Astrocyte (in vitro differentiated cells and primary cell): ENCODE measurements at places on chromosomes 12 and 14. TPM values are rescaled to one million over a fixed set of nuclear protein-coding genes. Genes with fewer than 3 reads are reported as not detected.

- no peaks in the 10 kb centered on the region for H3K36me3 ChIP-seq
- H3K4me1 ChIP-seq = no peaks in the 10 kb centered on the region
- no peak overlapping the region for H3K4me3 ChIP-seq
- H3K27me3 ChIP-seq = peaks cover 2% of the 10 kb centered on the region
- H3K27ac ChIP-seq = no peak overlapping the region
Observed at GRCh38 chr12:9391815-9392214, 183.6 kb upstream of the PZP start.

DNA sequence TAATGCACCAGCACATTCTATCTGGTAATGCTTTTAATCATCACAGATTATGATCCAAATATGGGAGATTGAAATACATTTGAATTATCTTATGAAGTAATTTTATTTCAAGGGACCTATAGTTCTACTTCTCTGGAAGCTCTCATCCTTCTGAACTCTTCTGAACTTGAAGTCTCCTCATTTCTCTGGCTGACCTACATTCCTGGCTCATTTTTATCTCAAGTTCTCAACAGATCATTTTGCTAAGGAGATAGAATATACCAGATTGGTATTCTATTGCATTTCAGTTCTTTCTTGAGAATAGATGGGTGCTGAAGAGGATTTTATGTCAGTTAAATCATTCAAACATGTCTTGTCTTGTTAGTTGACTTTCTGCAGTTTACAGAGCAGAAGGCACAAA, 7.9 kb downstream of the HMGA2 start:
- no peaks in the 10 kb centered on the region for H3K27me3 ChIP-seq
- peaks cover 67% of the 10 kb centered on the region for H3K36me3 ChIP-seq
- DNase-seq = no peak
- no peak overlapping the region for H3K4me3 ChIP-seq

INHBC gene
- total RNA-seq = not detected in 2 replicates

- no peaks in the 10 kb centered on the region for H3K36me3 ChIP-seq
- no peak for DNase-seq
- no peaks in the 10 kb centered on the region for H3K27me3 ChIP-seq
Observed at GRCh38 chr12:132907216-132907615, 19.8 kb upstream of the CHFR start.

DNA sequence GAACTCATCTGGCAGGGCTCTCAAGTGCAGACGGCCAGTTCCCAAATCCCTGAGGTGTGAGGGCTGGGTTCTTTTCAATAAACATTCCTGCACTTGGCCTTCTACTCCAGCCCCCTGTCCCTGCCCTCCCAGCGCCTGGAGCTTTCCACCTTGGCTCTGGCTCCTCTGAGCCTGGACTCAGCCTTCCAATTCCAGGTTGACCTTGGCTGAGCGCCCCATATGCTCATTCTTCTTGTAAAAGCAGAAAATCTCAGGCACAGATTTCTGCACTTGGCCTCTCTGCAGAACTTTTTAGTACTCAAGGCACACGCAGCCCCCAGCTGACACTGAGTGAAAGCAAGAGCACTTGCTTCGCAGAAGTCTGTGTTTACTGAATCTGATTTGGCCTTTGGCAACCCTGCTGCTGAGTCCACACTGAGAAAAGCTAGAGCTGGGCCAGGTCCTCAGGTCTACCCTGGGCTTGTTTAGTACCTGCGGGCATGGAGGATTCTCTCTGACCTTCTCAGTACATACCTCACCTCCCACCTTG, 222.7 kb downstream of the MSRB3 start:
- DNase-seq = peak; percentile 39
- H3K27ac ChIP-seq = peak overlapping the region; percentile 61
- H3K4me3 ChIP-seq = no peak overlapping the region
- no peaks in the 10 kb centered on the region for H3K36me3 ChIP-seq

DNA sequence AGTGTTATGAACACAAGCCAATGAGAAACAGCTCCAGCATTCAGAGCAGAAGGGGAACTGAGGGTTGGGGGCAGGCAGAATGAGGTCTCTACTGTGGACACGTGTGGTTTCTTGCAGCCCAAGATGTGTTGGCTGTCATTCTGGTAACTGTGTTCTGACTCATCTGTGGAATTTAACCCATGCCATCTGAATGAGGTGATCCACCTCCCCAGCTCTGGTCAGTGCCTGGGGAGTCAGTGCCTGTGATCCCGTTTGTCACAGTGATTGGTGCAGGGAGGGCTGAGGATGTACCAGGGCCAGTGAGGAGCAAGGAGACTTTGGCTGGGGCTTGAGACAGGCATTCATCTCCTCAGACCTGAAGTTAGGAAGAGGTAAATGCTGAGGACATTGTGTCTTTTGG, 216.8 kb downstream of the MSRB3 start:
- peaks cover 30% of the 10 kb centered on the region for H3K4me1 ChIP-seq
- DNase-seq = peak; percentile 87
- H3K36me3 ChIP-seq = no peaks in the 10 kb centered on the region
- H3K27ac ChIP-seq = peak overlapping the region; percentile 30
- no peak overlapping the region for H3K4me3 ChIP-seq

- H3K4me1 ChIP-seq = no peaks in the 10 kb centered on the region
- no peaks in the 10 kb centered on the region for H3K27me3 ChIP-seq
- peak; percentile 30 for DNase-seq
Observed at GRCh38 chr12:64392221-64392620, 1.7 kb upstream of the C12orf56 start.

AHNAK2 gene
- 34.3 and 44.7 TPM in 2 replicates for total RNA-seq

GRCh38 chr12:113099364-113099763, 36.2 kb downstream of the RASAL1 start:
- H3K4me3 ChIP-seq = no peak overlapping the region
- no peak for DNase-seq
- H3K36me3 ChIP-seq = no peaks in the 10 kb centered on the region
- no peak overlapping the region for H3K27ac ChIP-seq
- no peaks in the 10 kb centered on the region for H3K27me3 ChIP-seq

- H3K27ac ChIP-seq = no peak overlapping the region
- H3K27me3 ChIP-seq = no peaks in the 10 kb centered on the region
- H3K36me3 ChIP-seq = no peaks in the 10 kb centered on the region
- no peaks in the 10 kb centered on the region for H3K4me1 ChIP-seq
- DNase-seq = no peak
Observed at GRCh38 chr14:26738571-26738970, 140.7 kb upstream of the NOVA1 start.

DNA sequence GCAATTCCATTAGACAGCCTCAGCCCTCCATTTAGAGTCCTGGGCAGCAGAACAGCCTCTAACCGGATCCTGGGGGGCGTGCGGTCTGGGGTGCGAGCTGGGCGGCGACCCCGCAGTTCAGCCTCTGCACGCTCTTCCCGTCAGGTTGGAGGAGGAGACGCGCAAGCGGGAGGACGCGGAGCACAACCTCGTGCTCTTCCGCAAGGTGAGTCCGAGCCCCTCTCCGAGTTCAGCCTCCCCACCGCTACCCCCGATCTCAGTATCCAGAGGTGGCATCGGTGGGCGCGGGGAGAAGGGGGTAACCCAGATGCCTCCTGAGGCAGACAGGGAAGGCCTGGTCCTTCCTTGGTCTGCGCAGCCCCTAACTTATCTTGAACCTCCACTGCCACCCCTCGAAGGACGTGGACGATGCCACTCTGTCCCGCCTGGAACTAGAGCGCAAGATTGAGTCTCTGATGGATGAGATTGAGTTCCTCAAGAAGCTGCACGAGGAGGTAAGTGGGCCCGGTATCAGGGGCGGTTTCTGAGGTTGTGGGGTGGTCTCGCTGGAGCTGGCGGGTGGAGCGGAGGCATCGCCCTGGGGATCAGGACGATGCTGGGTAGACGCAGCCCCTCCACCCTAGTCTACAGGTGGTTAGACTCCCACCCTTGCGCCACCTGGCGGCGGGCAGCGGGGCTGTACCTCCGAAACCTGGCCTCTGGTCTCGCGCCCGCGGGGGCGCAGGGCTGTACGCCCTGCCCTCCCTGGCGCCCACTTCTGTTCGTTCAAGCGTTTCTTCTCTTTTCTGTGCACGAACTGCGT, 1.3 kb downstream of the PRPH start:
- no peak overlapping the region for H3K4me3 ChIP-seq
- no peaks in the 10 kb centered on the region for H3K36me3 ChIP-seq
- H3K27me3 ChIP-seq = peaks cover 47% of the 10 kb centered on the region
- no peak overlapping the region for H3K27ac ChIP-seq
- no peak for DNase-seq

IL22 gene
- not detected in 2 replicates for total RNA-seq

IL31 gene
- total RNA-seq = not detected in 2 replicates

CCDC177 gene
- not detected in 2 replicates for total RNA-seq

DNA sequence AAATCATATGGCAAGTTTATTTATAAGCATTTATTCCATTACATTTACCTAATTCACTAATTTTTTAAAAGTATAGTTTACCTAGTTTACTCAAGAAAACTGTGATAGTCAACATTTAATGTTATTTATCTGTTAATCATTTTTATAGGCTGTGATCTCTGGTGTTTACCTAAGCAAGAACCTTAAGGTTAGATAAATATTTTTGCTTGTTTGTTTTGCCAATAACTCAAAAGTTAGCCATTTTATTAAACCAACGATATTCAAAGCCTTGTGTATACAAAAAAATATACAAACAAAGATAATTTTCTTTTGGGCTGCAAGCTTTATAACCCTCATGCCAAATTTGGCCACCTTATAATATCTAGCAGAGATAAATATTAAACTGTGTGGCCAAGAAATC, 157.3 kb downstream of the SLCO1B3 start:
- no peak overlapping the region for H3K4me3 ChIP-seq
- H3K36me3 ChIP-seq = no peaks in the 10 kb centered on the region
- no peak overlapping the region for H3K27ac ChIP-seq
- DNase-seq = no peak
- H3K27me3 ChIP-seq = no peaks in the 10 kb centered on the region
- no peaks in the 10 kb centered on the region for H3K4me1 ChIP-seq

DPF3 gene
- 2.4 and 2.7 TPM in 2 replicates for total RNA-seq

DNA sequence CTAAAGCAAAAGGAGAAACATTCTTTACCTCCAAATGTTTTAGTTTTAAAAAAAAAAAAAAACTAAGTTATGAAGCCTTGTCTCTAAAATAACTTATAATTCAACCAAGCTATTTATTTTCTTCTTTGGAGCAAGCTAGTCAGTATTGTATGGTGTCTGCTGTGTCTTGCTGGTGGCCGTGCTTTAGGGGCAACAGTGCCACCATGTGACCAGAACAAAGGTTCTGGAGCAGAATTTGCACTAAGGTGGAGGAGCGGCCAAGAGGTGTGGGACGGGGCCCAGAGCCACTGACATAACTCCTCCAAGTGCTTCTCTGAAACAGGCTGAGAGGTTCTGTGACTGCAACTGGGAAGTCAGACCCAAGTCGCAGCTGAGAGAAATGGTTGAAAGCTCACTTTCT, 4.5 kb downstream of the FICD start:
- no peaks in the 10 kb centered on the region for H3K27me3 ChIP-seq
- H3K4me3 ChIP-seq = no peak overlapping the region
- peaks cover 54% of the 10 kb centered on the region for H3K36me3 ChIP-seq
- peaks cover 7% of the 10 kb centered on the region for H3K4me1 ChIP-seq
- no peak for DNase-seq

DNA sequence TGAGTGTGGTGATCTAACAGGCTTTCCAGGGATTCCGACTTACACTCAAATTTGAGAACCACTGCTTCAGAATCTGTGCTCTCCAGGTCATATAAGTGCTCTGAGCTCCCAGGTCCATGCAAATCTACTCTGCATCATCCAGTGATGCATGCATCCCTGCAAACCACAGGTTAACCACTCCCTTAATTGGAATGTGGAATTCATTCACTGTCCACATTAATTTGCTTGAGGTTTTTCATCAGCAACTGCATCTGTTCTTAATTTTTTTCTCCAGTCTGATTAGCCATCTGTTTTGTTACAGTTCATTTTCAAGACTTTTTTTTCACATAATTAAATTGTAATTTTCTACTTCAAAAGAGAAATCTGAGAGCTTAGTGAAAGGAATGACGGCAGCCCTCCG, 43.4 kb upstream of the RIN3 start:
- DNase-seq = peak; percentile 95
- H3K36me3 ChIP-seq = no peaks in the 10 kb centered on the region
- H3K4me3 ChIP-seq = no peak overlapping the region
- no peak overlapping the region for H3K27ac ChIP-seq
- peaks cover 14% of the 10 kb centered on the region for H3K4me1 ChIP-seq

PUS7L gene
- 8.9 and 11.4 TPM in 2 replicates for total RNA-seq

SNW1 gene
- total RNA-seq = 72.9 and 78.3 TPM in 2 replicates

DNA sequence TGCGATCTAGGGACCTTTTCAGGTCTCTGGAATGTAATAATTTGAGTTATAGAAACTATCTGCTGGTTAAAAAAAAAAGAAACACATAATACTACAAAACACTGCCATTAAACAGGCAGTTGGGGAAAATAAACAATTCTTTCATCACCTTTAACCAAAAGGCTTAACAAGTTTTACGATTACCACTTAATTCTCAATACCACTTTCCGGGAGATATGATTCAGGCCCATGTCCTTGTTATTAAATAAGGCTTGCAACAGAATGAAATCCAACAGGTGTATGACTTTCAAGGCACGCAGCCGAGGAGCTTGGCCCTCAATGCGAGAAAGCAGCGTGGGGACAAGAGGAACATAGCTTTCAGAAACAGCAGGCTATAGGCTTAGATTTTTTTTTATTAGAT, 5.6 kb upstream of the GLRX5 start:
- no peak for DNase-seq
- no peak overlapping the region for H3K4me3 ChIP-seq
- no peaks in the 10 kb centered on the region for H3K36me3 ChIP-seq
- no peak overlapping the region for H3K27ac ChIP-seq
- peaks cover 55% of the 10 kb centered on the region for H3K4me1 ChIP-seq

DNA sequence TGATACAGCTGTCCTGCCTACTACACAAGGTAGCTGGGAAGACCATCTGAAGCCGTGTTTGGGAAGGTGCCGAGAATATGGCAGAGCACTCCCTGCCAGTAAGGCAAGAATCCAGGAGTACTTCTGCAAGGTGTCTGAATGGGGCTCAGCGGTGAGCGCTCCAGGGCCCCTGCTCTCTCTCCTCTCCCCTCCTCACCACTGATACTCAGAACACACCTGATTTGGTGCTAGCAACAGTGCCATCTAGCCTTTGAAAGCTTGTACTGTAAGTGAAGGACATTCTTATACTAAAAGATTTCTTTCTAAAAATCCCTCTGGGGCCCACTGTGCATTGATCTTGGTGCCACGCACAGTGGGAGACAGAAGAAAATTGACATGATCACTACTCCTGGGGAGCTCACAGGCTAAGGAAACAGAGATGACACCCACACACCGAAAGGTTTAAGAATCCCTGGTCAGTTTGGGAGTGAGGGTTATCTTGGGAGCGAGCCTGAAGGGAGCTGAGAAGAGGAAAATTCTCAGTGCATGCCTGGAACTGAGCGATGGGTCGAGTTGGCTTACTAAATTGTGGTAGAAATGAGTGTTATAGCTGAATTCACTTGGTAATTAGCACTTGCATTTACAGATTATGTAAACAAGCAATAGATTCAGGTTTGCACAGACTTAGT, 216.9 kb downstream of the NTF3 start:
- H3K27me3 ChIP-seq = no peaks in the 10 kb centered on the region
- no peak overlapping the region for H3K27ac ChIP-seq
- no peak for DNase-seq
- H3K4me1 ChIP-seq = no peaks in the 10 kb centered on the region
- no peak overlapping the region for H3K4me3 ChIP-seq

SAMD15 gene
- total RNA-seq = 2.1 and 2.9 TPM in 2 replicates
